ENCODE measurements at places on chromosomes 5 and 9.
A peak's percentile ranks its signal among the peaks of the same experiment; 100 is the strongest.

DNA sequence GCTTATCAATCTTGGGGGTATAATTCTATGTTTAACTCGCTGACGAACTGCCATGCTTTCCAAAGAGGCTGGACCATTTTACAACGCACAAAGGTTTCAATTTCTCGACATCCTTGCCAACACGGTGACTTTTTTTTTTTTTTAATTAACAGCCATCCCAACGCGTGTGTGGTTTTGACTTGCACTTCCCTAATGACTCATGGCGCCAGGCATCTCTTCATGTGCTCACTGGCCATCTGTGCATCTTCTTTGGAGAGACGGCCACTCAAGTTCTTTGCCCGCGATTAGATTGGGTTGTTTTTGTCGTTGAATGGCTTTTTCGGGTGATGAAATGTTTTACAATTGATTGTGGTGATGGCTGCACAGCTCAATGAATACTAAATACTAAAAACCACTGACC lies 12.5 kb upstream of the CARD9 start:
- DNase-seq: no peak

GRCh38 chr5:154528005-154528594 lies 50.1 kb upstream of the HAND1 start:
- no peak for DNase-seq

DNA sequence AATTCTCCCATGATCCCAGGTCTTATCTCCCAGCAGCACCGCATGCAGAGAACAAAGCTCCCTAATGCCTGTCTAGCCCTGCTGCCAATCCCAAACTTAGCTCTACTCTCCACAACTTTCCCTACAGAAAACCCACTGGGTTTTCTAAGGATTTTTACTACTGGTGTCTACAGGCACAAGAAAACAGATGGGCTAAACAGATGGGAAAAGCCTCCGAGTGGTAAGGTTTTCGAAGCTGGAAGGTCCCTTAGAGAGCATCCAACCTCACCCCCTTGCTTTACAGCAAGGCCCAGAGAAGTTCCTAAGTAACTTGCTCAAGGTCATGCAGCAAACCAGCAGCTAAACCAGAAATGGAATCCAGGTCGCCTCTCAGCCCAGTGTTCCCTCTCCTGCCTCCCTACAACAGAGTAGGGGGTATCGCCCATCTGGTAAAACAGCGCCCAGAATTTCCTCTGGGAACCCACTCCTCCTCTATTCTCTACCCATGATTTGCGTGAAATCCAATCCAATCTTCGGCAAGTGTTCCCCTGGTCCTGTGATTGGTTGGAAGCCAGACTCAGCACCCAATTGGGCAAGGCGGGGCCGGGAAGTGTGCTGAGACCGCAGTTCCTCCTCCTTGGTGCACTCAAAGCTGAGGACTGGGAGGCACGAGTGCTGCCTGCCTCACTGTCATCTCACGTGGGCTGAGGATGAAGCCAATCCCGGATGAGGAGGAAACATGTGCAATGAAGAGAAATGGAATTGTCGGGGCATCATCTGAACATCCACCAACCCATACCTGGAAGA lies 20.8 kb downstream of the CPLX2 start:
- DNase-seq: no peak

GRCh38 chr5:131460867-131461572 lies 174.0 kb downstream of the RAPGEF6 start:
- no peak for DNase-seq

DNA sequence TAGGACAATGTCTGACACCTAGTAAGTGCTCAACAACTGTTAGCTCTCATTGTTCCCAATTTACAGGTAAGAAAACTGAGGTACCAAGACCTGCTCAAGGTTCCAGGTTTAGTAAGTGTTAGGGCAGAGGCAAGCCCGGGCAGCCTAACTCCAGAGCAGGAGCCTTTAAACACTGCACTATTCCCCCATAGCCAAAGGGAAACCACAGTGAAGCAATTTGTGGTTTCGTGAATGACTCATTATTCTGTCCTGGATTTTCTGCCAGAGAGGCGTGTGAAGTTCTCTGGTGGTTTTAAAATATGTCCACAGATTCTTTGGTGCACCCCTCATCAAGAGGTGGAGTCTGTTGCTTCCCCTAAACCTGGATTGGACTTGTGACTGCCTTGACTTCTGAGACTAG lies 1.0 kb upstream of the MCC start:
- peak; percentile 99 for DNase-seq
